ENCODE measurements at places on chromosomes 12 and 14.

- DNase-seq = no peak
These were observed 340.2 kb downstream of the DPF3 start for GRCh38 chr14:72553656-72554055.

GRCh38 chr12:64663015-64663414, 52.7 kb downstream of the RASSF3 start:
- DNase-seq = no peak

DNA sequence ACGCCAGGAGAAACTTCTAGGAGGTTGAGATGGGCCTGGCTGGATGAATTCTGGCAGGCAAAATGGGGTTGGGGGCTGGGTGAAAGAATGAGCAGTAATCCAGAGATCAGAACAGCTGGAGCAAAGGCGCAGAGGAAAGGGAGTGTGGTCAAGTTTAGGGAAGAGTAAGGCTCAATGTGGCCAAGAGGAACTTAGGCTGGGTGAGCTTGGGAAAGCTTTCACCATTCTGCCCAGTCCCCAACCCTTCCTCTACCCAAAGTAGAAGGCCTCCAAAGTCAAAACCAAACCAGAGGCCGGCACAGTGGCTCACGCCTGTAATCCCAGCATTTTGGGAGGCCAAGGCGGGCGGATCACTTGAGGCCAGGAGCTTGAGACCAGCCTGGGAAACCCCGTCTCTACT, 10.2 kb upstream of the RABGGTA start:
- no peak for DNase-seq

- no peak for DNase-seq
These were observed 250.9 kb downstream of the ADGRD1 start for GRCh38 chr12:131204416-131205274.

GRCh38 chr12:122111089-122111641, 32.6 kb downstream of the MLXIP start:
- no peak for DNase-seq

DNA sequence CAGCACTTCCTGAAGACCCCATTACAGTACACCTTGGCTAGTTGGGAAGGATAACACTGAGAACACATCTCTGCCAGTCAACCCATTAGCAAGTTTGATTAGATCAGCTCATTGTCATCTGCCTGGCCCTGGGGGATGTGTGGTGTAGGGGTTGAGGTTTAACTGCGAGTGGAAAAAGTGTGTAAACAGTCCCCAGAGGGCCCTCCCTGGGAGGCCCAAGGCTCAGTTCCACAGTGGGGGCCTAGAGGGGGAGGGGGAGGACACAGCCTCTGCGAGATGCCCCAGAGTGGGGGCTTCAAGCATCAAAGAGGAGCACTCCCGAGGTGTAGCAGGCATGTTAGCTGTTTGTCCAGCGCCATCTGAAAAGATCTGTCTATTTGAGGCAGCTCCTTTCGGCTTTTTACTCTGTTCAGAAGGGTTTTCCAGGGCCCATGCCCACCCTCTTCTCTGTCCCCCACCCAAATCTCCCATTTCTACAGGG, 344 bp downstream of the LPAR5 start:
- no peak for DNase-seq

DNA sequence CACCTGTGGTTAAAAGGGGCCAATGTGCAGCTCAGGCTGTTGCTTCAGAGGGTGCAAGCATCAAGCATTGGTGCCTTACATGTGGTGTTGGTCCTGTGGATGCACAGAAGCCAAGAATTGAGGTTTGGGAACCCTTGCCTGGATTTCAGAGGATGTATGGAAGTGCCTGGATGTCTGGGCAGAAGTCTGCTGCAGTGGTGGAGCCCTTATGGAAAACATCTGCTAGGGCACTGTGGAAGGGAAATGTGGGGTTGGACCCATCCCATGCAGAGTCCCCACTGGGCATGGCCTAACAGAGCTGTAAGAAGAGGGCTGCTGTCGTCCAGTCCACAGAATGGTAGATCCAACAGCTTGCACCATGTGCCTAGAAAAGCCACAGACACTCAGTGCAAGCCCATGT, 36.6 kb downstream of the PCNX1 start:
- no peak for DNase-seq

- DNase-seq = no peak
These were observed 77.3 kb upstream of the SLC38A4 start for GRCh38 chr12:46903058-46903457.

GRCh38 chr12:132089407-132089910, 54.7 kb downstream of the DDX51 start:
- DNase-seq = no peak

- no peak for DNase-seq
These were observed 133.4 kb downstream of the SLC6A15 start for GRCh38 chr12:84779169-84779568.

GRCh38 chr12:5988659-5989116, 43.6 kb upstream of the ANO2 start:
- peak; percentile 37 for DNase-seq

GRCh38 chr12:66061557-66062289, 68.8 kb downstream of the LLPH start:
- DNase-seq = no peak

- DNase-seq = no peak
These were observed 81.8 kb downstream of the SLC38A1 start for GRCh38 chr12:46187023-46187422.

DNA sequence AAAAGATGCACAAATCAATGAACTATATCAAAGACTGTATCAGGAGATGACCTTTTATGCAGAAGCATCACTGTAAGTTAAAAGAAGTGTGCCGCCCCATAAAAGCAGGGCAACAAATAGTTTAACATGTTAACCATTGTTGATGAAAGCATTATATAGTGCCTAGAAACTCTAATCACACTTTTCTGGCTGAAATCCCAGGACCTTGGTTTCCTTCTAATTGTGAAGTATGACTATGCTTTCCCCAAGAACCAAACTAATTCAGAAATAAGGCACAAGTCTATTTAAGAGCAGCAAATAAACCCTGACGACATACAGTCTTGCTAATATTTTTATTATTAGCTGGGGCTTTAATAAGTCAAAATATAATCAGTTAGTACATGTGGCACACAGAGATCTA, 21.7 kb downstream of the RACGAP1 start:
- DNase-seq = no peak

GRCh38 chr12:108116699-108117098, 12.4 kb upstream of the WSCD2 start:
- DNase-seq = no peak

DNA sequence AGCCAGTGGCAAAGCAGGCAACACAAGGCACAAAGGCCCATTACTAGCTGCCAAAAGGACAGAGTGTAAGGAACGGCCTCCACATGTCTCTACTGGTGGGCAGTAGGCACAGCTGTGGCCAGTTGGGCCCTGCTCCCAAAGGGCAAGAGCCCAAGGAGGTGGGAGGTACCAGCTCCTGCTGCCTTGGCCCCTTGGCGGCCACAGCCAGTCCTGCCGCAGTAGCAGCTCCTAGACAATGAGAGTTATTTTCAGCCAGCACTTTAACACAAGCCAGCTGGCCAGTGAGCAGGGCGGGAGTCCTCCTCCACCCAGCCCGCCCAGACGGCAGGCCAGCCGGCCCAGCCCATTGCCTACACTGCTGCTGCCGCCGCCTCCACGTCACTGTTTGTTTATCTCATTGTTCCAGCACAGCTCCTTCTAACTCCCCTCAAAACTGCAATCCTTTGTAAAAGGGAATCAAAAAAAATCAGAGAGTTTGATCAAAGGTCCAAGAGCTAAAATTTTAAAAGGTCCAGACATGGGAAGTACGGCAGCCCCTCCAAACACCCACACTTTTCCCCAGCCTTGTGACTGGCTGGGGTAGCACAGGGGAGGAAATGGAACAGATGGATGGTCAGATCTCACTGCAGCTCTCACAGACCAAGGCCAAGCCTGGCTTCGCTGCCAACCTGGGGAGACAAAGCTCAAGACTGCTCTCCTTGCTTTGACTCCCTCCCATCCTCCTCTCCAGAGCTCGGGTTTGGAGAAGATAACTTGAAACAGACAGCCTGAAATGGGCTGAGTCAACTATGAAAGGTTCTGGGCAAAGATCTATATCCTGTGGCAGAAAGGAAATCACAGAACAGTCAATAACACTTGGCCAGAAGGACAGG, 33.5 kb downstream of the FMNL3 start:
- no peak for DNase-seq

DNA sequence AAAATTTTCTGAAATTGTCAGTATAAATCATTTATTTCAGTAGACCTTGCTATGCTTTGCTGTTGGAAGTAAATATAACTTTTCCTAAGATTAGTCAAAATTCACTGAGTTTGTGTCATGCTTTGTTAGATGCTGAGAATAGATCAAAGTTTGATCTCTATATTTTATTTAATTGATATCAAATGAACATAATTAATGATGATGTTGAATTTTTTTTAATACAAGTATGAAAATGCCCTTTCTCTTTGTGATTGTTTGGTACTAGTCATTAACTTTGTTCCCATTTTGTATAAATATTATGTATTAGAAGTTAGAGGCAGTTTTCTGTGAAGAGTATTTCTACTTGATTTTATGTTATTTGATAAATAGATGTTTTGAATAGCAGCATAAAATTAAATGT, 45.7 kb downstream of the CCDC91 start:
- DNase-seq = no peak

GRCh38 chr12:121334513-121335343, 17.5 kb downstream of the ANAPC5 start:
- DNase-seq = no peak

- DNase-seq = no peak
These were observed 9.2 kb downstream of the MYO1A start for GRCh38 chr12:57040750-57041149.

GRCh38 chr14:90609376-90609775, 206.9 kb downstream of the TTC7B start:
- DNase-seq = no peak

- no peak for DNase-seq
These were observed 69.2 kb downstream of the CRACR2A start for GRCh38 chr12:3683670-3684069.

- DNase-seq = no peak
These were observed 8.2 kb upstream of the BATF start for GRCh38 chr14:75513911-75514672.

- no peak for DNase-seq
These were observed 74.7 kb upstream of the GZMB start for GRCh38 chr14:24708684-24709083.

GRCh38 chr12:75959506-75959905, 72.1 kb downstream of the PHLDA1 start:
- no peak for DNase-seq

DNA sequence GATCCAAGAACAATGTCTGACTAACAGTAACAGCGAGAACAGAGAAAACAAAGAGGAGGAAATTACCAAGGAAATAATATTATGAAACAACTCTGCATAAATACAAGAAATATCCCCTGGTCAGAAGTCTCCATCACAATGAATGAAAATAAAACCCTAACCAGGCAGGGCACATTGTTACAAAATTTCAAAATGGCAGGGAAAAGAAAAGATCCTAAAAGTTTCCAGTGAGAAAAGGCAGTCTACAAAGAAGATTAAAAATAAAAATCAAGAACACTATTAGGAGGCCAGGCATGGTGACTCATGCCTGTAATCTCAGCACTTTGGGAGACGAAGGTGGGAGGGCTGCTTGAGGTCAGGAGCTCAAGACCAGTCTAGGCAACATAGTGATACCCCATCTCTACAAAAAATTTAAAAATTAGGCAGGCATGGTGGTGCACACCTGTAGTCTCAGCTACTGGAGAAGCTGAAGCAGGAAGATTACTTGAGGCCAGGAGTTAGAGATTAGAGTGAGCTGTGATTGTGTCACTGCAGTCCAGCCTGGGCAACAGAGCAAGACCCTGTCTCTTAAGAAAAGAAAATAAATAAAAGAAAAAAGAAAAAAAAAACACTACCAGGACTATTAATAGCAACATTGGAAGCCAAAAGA, 47.8 kb downstream of the FERMT2 start:
- no peak for DNase-seq
